NCI-H1092 (cell line): ENCODE measurements at places on chromosomes 5 and 9.

GRCh38 chr5:167773668-167774301, 517.7 kb upstream of the WWC1 start:
- DNase-seq: no peak

GRCh38 chr5:61132559-61132958, 29.7 kb downstream of the SMIM15 start:
- no peak for DNase-seq

DNA sequence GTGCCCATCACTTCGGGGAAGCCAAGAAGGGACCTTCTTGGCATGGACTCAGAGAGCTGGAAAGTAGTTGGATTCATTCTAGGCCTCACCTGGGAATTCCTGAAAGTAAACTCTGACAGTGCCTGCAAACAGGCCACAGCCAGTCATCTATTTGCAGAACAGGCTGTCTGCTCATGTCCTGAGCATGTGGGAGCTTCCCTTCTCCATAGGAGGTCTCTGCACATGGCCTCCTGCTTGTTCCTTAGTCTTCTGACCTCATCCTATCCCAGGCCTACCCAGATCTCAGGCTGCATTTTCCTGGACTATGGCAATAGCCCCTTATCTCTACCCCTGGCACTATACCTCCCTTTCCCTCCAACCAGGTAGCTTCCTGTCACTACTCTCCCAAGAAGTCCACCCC, 67.2 kb upstream of the FSTL4 start:
- no peak for DNase-seq

- DNase-seq: no peak
These were observed 63.6 kb upstream of the BOD1 start for GRCh38 chr5:173679909-173680630.
